ENCODE measurements at places on chromosomes 13 and 19. TPM values are rescaled to one million over a fixed set of nuclear protein-coding genes. Genes with fewer than 3 reads are reported as not detected.

DNA sequence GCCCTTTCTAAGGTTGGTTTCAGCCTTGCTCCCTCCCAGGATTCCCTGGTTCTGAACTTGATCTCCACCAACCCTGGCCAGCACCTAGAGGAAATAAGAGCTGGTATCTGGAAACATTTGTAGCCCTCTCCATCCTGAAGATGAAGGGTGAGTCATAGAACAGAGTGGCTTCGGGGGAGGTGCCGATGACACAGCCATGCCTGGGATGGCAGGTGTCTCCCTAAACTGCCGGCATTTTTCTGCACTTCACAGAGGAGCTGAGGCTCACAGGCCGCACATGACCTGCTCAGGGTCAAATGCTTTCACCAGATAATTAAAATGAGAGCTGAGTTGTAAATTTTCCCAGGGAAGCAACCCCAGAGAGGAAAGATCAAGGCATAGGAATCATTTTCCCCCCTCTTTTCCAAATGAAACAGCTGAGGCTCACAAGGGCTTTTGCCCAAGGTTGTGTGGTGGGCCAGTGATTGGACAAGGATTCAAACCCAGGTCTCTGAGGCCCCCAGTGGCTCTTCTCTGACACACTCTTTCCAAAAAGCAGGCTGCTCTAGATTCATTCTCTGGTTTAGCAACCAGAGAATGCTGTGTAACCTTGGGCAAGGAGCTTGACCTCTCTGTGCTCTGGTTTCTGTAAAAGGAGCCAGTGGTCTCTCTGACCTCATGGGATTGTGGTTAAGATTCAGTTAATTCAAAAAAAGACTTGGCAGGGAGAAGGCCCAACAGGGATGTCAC is 1.2 kb upstream of the SLC25A42 start:
- peak; percentile 42 for DNase-seq
- H3K36me3 ChIP-seq, result peaks cover 6% of the 10 kb centered on the region
- no peaks in the 10 kb centered on the region for H3K27me3 ChIP-seq
- peak overlapping the region; percentile 85 for H3K4me3 ChIP-seq
- peak overlapping the region; percentile 83 for H3K27ac ChIP-seq

GRCh38 chr13:108527844-108528243 is 101.6 kb upstream of the MYO16 start:
- H3K36me3 ChIP-seq, result no peaks in the 10 kb centered on the region
- H3K4me1 ChIP-seq, result no peaks in the 10 kb centered on the region
- peaks cover 16% of the 10 kb centered on the region for H3K27me3 ChIP-seq
- no peak for DNase-seq

DNA sequence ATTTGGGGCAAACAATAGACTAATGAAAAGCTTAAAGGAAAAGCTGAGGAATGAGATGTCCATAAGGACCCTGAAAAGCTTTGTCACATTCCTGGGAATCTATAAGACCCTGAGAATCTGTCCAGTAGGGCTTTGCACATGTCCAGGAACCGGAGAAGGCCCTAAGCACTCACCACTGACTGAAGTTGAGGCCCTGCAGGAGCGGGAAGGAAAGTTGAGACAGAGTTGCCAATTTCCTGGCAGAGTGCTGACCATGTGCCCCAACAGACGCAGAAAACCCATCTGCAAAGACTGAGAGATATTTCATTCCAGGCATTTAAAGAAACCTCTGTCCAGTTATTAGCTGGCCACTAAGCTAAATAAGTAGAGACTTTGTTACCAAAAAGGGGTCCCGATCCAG is 890.5 kb downstream of the UQCRFS1 start:
- H3K4me3 ChIP-seq, result no peak overlapping the region
- DNase-seq, result no peak
- H3K27me3 ChIP-seq, result no peaks in the 10 kb centered on the region
- no peak overlapping the region for H3K27ac ChIP-seq

DNA sequence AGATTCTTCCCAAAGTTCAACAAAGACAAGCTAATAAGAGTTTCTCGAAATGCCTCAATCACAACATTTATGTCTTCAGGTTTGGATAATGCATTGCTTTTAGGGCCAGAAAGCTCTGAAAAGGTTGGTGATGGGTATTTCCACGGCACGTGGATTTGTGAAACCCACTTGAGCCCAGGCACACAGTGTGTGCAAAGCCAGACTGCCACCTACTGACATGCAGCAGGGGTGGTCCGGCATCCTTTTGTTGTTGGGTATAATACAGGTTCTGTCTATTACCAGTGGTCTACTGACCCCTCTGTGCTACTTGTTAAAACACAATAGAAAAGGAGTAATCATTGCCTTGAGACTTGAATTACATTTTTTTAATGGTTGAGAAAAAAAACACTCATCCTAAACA is 225.6 kb downstream of the RAP2A start:
- H3K4me3 ChIP-seq, result no peak overlapping the region
- H3K36me3 ChIP-seq, result no peaks in the 10 kb centered on the region
- no peaks in the 10 kb centered on the region for H3K4me1 ChIP-seq

- peaks cover 27% of the 10 kb centered on the region for H3K27me3 ChIP-seq
- DNase-seq, result no peak
- peak overlapping the region; percentile 36 for H3K4me3 ChIP-seq
Observed at GRCh38 chr19:45154064-45154827, 6.5 kb downstream of the NKPD1 start.

GRCh38 chr13:111973605-111974340 is 93.2 kb upstream of the SOX1 start:
- H3K27me3 ChIP-seq, result peaks cover 35% of the 10 kb centered on the region
- H3K36me3 ChIP-seq, result no peaks in the 10 kb centered on the region
- H3K27ac ChIP-seq, result no peak overlapping the region
- H3K4me1 ChIP-seq, result no peaks in the 10 kb centered on the region
- DNase-seq, result no peak

DNA sequence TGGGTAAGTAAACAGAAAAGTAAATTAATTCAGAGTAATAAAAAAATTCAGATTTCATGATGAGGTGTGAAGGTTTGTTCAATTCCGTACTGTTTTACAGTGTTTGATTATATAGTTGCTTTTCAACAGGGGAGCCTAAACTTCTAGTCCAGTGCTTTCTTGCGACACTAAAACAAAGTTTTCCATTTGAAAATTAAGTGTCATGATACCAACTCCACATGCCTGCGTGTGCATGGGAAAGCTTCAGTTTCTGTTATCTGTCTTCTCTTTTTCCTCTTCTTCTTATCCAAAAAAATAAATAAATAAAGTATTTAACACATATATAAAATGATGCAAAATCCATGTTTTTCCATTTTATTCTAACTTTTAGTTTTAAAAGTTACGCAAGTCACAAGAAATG is 165.3 kb downstream of the DACH1 start:
- no peaks in the 10 kb centered on the region for H3K27me3 ChIP-seq
- H3K4me1 ChIP-seq, result peaks cover 2% of the 10 kb centered on the region
- H3K4me3 ChIP-seq, result no peak overlapping the region
- H3K36me3 ChIP-seq, result no peaks in the 10 kb centered on the region
- DNase-seq, result no peak
- no peak overlapping the region for H3K27ac ChIP-seq

DNA sequence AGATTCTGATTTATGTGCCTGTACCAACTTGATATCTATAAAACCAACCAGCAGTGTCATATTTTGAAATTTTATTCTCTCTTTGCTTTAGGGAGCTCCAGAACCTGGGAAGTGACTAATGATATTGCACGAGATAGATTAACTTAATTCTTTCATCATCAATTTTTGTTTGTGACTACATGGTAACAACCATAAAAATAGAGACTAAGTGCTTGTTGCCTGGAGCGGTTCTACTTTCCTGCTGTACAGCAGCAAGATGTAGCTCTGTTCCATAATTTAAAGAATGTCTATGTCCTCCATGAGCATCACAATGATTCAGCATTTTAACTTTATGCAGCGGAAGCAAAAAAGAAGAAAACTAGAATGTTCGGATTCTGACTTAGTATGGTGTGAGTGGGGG is 275.6 kb downstream of the KLF5 start:
- DNase-seq, result no peak
- no peak overlapping the region for H3K27ac ChIP-seq
- H3K36me3 ChIP-seq, result no peaks in the 10 kb centered on the region
- no peak overlapping the region for H3K4me3 ChIP-seq
- H3K4me1 ChIP-seq, result peaks cover 12% of the 10 kb centered on the region

GRCh38 chr13:114124921-114125320 is 7.5 kb downstream of the RASA3 start:
- DNase-seq, result peak; percentile 93
- H3K27me3 ChIP-seq, result no peaks in the 10 kb centered on the region
- H3K27ac ChIP-seq, result peak overlapping the region; percentile 89
- peaks cover 84% of the 10 kb centered on the region for H3K4me1 ChIP-seq

GRCh38 chr13:46171217-46171616 is 10.8 kb downstream of the LCP1 start:
- DNase-seq, result no peak
- no peaks in the 10 kb centered on the region for H3K27me3 ChIP-seq
- H3K4me3 ChIP-seq, result peak overlapping the region; percentile 57
- H3K27ac ChIP-seq, result peak overlapping the region; percentile 94
- H3K4me1 ChIP-seq, result peaks cover 96% of the 10 kb centered on the region

DNA sequence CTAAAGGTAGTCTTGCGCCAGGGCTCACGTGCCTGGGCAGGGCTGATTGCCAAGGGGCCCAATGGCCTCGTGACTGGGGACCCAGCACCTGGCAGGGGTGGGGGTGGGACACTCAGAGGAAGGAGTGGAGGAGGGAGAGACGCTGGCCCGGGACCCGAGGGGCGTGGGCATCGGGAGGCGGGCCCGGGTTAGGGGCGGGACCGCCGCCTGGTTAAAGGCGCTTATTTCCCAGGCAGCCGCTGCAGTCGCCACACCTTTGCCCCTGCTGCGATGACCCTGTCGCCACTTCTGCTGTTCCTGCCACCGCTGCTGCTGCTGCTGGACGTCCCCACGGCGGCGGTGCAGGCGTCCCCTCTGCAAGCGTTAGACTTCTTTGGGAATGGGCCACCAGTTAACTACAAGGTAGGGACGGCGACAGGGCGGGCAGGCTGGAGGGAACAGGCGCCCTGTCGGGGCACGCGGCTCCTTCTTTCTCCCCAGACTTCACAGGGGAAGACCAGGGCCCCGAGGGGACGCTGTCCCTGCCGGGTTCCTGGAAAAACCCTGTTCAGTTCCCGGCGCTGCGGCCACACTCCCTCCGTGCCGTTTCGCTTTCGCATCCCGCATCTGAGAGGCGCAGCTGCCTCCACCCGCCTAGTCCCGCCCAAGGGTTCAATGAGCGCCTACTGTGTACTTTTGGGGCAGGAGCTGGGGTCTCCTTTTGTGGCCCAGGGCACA is at the start of gene IFI30:
IFI30 (plus strand) TSS at position 242 of the 717 bp plus-strand sequence; CDS start at position 271, 29 bp downstream.
- peaks cover 8% of the 10 kb centered on the region for H3K36me3 ChIP-seq
- peak; percentile 68 for DNase-seq
- H3K4me1 ChIP-seq, result peaks cover 6% of the 10 kb centered on the region
- H3K4me3 ChIP-seq, result peak within 1 kb of the TSS; percentile 81
- no peak within 1 kb of the TSS for H3K27ac ChIP-seq

GRCh38 chr19:41226053-41226873 is 7.2 kb downstream of the AXL start:
- peak; percentile 69 for DNase-seq
- H3K27ac ChIP-seq, result no peak overlapping the region
- H3K4me3 ChIP-seq, result peak overlapping the region; percentile 83
- peaks cover 17% of the 10 kb centered on the region for H3K4me1 ChIP-seq

- H3K4me3 ChIP-seq, result no peak overlapping the region
- peaks cover 9% of the 10 kb centered on the region for H3K27me3 ChIP-seq
- no peak overlapping the region for H3K27ac ChIP-seq
- H3K4me1 ChIP-seq, result no peaks in the 10 kb centered on the region
Observed at GRCh38 chr13:29703421-29703820, 107.9 kb upstream of the SLC7A1 start.

- H3K27ac ChIP-seq, result no peak overlapping the region
- H3K4me1 ChIP-seq, result no peaks in the 10 kb centered on the region
Observed at GRCh38 chr13:102386461-102386860, 15.4 kb downstream of the FGF14 start.

- no peaks in the 10 kb centered on the region for H3K4me1 ChIP-seq
- H3K4me3 ChIP-seq, result no peak overlapping the region
- peaks cover 3% of the 10 kb centered on the region for H3K36me3 ChIP-seq
Observed at GRCh38 chr19:16969135-16969534, 57.5 kb downstream of the CPAMD8 start.

GRCh38 chr19:41935760-41936415 is 7.6 kb upstream of the ERFL start:
- H3K27ac ChIP-seq, result no peak overlapping the region
- H3K27me3 ChIP-seq, result no peaks in the 10 kb centered on the region
- peak; percentile 58 for DNase-seq

Gene MTMR6
- 5.5 TPM for total RNA-seq

Gene ERCC2
- total RNA-seq, result 20.6 TPM

Gene GPR12
- not detected for total RNA-seq

Gene CGB8
- not detected for total RNA-seq

Gene ZNF626
- 9.8 TPM for total RNA-seq

Gene MBD3L3
- total RNA-seq, result not detected

Gene PLPPR3
- not detected for total RNA-seq

Gene ATP4B
- total RNA-seq, result not detected

Gene OR10H1
- not detected for total RNA-seq

Gene ZNF415
- total RNA-seq, result 1.0 TPM

Gene STOML3
- total RNA-seq, result not detected

Gene FPR2
- not detected for total RNA-seq

Gene PROZ
- total RNA-seq, result not detected

Gene ZNF433
- total RNA-seq, result 0.52 TPM

Gene ERICH4
- total RNA-seq, result not detected

Gene FOXA3
- not detected for total RNA-seq

Gene WDR88
- not detected for total RNA-seq

Measured in activated naive CD4-positive, alpha-beta T cell treated with anti-CD3 and anti-CD28 coated beads for 36 hours (primary cell).